M059J (cell line): ENCODE measurements at places on chromosomes 16 and 17. TPM values are rescaled to one million over a fixed set of nuclear protein-coding genes. Genes with fewer than 3 reads are reported as not detected.

The MBTPS1 gene
- total RNA-seq = 62.1 and 93.7 TPM in 2 replicates

GRCh38 chr17:77006971-77007649, 133.7 kb upstream of the SEC14L1 start:
- no peak for DNase-seq

DNA sequence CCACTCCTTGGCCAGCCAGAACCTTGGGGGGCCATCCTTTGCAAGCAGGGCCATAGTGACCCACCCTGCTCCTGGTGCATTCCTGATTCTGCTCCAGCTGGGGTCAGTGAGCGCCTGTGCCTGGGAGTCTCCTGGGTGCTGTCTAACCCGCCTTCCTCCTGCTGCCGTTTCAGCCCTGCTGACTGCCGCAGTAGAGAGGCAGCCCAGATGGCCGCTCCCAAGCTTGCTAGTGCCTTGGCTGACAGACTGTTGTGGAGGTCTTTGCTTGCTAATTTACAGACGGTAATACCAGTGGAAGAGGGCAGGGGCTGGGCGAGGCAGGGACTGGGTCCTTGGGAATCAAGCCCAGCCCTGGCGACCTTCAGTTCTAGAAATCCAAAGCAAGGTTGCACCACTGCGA, 99.6 kb downstream of the SOCS1 start:
- DNase-seq = no peak

The ANKRD13B gene
- total RNA-seq = 2.6 and 3.3 TPM in 2 replicates

The CACNG4 gene
- 3.0 and 5.5 TPM in 2 replicates for total RNA-seq
